Activated T-helper 17 cell treated with anti-CD3 and anti-CD28 coated beads, Interleukin-2, amount 50 U/mL, for 72 hours (primary cell): ENCODE measurements at places on chromosomes 1 and 21.

DNA sequence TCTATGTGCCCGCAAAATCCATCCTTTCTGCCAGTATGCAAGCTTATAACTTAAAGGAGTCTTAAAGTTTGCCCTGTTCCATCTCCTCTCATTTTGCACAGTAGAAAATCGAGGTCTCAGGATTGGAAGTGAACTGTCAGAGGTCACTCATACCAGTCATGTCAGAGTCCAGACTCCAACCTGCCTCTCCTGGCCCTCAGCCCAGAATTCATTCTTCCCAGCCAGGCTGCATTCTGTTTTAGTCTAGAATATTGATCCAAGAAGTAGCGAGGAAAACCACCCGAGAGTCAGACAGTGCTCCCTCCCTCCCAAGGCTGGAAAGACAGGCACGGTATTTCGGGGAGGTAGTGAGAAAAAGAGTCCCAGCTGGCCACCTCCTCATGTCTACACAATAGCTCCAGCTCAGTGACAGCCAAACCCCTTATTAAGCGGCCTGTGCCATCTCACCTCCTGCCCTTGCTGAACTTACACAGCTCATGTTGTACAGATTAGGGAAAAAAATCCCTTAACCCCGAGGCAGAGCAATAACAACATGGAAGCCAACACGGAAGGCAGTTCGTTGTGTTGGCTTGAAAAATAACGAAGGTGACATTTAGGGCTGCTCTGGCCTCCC, 89.4 kb downstream of the OMA1 start:
- ATAC-seq = no peak

GRCh38 chr1:113835686-113836290, 23.5 kb upstream of the RSBN1 start:
- ATAC-seq = no peak

DNA sequence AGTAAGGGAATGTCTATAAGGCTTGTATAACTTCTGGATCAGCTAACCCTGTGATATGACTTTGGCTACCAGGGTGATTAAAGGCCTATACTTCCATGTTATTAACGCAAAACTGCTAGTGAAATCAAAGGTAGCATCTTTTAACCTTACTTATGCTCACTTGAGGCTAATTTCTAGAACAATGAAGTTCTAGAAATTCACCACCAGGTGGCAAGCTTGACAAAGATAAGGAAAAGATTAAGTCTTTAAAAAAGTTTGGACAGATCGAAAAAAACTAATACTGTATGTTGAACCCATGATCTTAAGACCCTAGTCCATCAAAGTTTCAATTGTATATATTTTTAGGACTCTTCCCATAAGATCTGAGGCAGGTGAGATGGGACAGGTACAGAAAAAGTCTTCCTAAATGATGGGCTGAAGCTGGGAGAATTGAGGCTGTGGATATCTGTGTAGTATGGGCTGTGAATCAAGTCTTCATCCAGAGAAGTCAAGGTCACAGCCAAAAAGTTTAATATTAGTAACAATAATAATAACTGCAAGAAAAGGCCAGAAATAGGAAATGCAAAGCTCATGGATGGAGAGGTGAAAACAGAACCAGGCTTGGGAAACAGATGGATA, 18.8 kb downstream of the KYAT3 start:
- peak; percentile 19 for ATAC-seq

GRCh38 chr1:76136894-76137293, 62.3 kb downstream of the ST6GALNAC3 start:
- no peak for ATAC-seq

DNA sequence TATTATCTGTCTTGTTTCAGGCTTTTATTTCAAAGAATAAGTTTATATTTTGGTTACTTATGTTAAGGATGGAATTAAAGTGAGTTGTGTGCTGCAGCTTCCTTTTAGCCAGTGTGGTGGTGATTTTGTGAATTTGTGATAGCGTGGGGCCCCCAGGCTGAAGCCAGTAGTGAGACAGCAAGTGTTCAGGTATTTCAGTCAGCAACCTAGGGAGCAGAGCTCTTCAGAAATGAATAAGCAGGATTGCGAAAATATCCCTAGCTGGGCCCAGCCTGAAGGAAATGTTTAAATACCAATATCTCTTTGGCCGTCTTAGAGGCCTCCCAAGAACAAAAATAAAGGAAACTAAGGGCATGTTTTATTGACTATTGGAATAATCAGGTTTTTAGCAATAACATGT, 150.8 kb upstream of the C1orf105 start:
- ATAC-seq = no peak

DNA sequence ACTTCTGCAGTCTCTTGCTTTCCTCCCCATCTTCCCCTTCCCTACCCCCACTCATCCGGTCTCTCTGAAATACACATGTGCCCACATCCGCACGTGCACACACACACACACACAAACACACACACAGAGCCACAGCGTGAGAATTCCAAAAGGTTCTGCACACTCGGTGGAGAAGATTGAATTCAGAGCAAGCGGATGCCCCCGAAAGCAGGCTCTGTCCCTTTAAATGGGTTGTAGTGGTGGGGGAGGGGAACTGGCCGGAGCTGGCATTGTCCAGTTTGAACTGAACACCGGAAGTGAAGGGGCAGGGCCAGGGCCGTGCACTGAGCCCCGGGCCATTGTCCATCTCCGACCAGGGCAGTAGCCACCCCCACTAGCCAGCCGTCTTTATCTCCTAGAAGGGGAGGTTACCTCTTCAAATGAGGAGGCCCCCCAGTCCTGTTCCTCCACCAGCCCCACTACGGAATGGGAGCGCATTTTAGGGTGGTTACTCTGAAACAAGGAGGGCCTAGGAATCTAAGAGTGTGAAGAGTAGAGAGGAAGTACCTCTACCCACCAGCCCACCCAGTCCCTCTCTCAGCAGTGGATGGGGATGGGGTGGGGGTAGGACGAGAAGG, 1.3 kb upstream of the LIN28A start:
- no peak for ATAC-seq

GRCh38 chr1:99636647-99637175, 9.2 kb upstream of the PALMD start:
- ATAC-seq = no peak

DNA sequence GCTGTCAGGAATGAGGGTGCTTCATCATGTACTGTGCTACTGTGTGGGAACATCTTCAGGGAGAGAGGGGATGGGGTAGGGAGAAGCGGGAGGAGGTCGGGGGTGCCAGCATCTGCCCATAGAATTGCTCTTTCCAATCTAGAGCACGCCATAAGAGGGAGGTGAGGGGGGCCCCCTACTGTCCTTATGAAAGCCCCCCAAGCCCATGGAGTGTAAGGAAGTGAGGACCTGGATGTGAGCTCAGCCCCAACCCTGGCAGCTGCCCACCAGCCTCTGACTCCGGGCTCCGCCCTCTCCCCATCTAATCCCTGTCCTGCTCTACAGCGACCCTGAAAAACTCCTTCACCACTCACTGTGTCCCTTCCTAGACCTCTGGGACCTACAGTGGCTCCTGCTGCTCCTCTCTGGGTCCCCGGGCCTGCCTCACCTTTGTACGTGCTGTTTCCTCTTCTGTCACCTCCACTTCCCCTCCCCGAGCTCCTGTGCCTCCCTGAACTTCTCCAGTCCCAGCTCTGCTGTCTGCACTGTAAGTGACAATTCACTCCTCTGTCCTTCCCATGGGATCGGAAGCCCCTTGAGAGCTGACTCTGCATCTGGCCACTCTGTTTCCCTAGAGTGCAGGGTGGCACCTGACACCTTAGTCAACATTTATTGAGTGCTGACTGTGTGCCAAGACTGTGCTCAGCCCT, 269.4 kb downstream of the PTPRU start:
- no peak for ATAC-seq

GRCh38 chr1:92583821-92584760, 97.4 kb upstream of the GFI1 start:
- peak; percentile 77 for ATAC-seq

DNA sequence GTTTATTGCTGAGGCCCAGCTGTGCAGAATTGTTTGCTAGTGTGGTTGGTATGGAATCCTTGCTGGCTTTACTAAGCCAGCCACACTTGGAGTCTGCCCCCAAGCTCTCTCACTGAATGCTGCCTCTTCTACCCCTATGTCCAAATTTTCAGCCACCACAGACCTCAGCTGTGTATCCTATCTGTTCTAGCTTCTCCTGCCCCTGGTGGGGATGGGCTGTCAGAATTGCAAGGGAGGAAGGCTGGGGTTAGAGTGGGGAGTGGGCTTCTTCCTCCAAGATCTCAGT, 4.4 kb downstream of the NHLH1 start:
- no peak for ATAC-seq

DNA sequence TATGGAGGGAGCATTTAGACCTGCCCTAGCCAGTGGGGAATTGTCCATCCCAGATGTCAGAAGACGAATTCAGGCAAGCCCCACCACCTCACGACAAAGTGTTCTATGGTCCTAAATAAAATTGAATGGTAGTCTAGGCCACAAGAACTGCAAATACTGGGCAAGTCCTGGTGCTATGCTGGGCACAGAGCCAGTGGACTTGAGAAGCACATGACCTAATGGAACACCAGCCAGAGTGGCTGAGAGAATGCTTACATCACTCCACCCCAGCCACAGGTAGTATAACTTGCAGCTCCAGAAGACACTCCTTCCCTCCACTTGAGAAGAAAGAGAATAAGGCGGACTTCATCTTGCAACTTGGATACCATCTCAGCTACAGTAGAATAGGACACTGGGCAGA, 567.3 kb upstream of the CXADR start:
- ATAC-seq = no peak

DNA sequence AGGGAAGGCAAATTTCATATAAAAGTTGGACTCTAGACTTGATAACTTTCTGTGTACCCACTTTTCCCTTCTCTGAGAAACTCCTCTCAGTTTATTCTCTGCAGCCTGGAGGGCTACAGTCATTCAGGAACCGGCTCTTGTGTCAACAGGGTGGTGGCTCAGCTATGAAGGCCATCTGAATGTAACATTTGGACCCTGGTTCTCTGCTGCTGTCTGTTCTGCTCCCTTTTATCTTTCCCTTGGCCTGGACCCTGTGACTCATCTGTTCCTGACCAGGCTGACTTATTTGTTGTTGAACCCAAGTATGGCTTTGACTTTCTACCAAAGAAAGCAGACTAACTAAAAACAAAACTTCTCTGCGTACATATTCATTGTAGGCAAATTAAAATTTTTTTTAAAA, 75.4 kb downstream of the CENPF start:
- peak; percentile 21 for ATAC-seq

- ATAC-seq = no peak
These were observed 140.5 kb downstream of the COL11A1 start for GRCh38 chr1:102967786-102968185.

- no peak for ATAC-seq
These were observed 37.6 kb upstream of the KRTAP19-8 start for GRCh38 chr21:31075848-31076247.

GRCh38 chr1:219710529-219711194, 97.8 kb upstream of the ZC3H11B start:
- ATAC-seq = peak; percentile 16

GRCh38 chr1:66374561-66375111, 159.3 kb upstream of the SGIP1 start:
- ATAC-seq = peak; percentile 65

DNA sequence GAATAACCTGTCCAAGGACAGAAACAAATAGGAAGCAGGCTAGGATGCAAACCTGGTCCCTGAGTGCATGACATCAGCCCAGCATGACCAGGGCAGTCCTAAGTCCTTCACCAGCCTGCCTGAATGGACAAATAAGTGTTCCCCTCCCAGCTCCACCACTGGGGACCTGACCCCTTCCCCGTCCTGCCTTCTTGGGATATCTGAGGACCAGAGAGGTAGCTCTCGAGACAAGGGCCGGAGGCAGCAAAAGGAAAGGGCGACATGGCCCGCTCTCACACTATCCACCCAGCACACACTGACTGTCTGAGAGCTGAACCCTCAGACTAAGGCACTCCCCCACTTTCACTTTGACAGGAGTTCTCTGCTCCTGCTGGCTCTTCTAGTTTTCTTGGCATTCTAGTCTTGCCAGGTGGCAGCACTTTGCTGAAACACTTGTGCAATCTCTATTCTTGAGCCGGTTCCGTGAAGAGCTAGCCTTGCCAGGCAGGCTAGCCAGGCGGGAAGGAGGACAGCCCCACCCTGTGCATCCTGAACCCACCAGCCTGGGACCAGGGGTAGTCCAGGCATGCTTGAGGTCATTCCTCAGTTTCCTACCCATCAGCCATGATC, 251.1 kb upstream of the RAB4A start:
- ATAC-seq = no peak

DNA sequence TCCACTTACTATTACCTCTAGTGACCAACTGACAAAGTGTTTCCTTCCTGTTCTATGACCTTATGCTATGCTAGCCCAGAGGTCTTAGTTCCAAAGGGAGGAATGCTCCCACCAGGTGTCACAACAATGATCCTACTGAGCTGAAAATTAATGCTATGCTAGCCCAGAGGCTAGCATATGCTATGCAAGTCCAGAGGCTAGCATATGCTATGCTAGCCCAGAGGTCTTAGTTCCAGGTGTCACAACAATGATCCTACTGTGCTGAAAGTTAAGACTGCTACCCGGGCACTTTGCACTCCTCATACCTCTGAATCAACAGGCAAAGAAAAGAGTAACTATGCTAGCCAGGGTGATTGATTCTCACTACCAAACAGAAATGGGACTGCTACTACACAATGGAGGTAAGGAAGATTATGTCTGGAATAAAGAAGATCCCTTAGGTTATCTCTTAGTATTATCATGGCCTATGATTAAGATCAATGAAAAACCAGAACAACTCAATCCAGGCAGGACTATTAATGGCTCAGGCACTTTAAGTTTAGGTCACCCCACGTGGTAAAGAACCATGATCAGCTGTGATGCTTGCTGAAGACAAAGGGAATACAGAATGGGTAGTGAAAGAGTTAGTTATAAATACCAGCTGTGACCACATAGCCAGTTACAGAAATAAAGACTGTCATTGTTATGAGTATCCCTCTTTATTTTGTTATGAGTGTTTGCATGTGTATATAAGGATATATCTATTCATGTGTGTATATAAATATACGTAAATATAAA, 114.1 kb downstream of the CSMD2 start:
- no peak for ATAC-seq

GRCh38 chr1:201487742-201488141, 18.8 kb upstream of the PHLDA3 start:
- ATAC-seq = no peak

DNA sequence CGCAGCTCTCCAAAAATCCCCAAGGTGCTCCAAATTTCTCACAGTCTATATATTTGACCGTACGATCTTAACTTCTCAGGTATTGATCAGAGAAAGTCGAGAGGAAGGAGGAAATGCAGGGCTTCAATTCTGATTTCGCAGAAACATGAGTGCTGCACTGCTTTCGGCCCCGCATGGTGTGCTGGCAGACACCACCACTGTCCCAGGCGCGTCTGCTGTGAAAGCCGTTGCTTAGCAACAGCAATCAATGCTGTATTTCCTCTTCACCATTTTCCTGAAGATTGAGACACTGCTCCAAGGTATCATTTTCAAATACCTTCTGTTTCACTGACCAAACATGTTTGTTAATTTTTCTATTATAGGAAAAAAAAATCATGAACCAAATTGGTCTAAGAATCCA, 296.3 kb downstream of the SMYD3 start:
- ATAC-seq = no peak

GRCh38 chr1:225944387-225944786, 3.4 kb upstream of the LEFTY2 start:
- no peak for ATAC-seq

DNA sequence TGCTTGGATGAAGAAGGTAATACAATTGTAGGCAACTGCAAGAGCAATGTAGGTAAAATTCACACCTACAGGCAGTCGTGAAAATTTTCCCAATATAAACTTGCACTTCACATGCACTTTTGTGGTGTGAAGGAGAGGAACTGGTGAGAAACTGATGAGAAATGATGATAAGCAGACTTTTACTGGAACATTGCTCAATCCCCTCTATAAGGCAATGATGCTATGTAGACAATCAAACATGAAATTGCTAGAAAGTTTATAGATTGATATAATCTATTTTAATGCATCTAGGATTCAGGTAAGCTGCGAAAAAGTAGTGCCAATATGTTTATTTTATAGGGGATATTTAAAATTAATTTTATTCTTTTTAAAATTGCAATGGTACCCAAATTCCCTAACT, 802.2 kb downstream of the KCNT2 start:
- no peak for ATAC-seq
